ENCODE measurements at places on chromosomes 2 and 18.

DNA sequence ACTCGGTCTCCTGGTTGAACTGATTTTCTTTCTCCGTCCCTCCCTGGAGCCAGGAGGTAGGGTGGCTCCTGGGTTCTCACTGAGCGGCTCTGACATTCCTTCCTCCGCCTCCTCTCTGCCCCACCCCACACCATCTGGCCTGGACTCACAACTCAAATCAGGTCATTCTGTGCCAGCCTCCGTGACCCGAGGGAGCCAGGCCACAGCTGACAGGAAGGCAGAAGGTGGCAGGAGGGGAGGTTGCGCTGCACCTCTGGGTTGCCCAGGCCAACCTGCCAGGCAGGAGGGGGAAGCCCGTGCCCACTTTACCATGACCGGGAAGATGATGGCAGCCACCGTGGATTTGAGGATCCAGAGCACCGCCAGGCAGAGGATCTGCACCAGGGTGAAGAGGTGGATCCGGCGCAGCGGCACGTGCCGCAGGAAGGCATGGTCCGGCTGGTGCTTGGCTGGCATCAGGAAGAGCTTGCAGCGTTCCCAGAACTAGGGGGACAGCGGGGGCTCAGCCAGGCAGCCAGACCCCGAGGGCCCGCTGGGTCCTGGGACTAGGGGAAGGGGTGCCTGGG lies 28.3 kb downstream of the MTHFD2 start:
- DNase-seq, result no peak

DNA sequence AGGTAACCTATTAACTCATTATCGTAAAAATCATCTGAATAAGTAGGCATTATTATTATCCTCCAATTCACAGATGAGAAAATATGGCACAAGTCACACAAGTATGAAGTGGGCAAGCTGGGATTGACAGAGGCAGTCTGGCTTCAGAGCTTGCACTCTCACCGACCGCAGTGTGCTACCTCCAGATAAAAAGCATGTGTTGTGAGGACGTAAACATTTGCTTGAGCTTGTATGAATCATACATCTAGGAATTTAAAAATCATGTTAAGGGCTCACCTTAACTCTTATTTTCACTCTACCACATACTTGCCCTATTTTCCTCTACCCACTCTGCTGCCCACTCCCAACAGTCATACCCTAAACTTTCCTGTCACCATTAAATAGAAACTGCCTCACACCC lies 65.3 kb upstream of the AMMECR1L start:
- DNase-seq, result no peak

GRCh38 chr2:19529677-19530076 lies 171.3 kb upstream of the OSR1 start:
- DNase-seq, result no peak

DNA sequence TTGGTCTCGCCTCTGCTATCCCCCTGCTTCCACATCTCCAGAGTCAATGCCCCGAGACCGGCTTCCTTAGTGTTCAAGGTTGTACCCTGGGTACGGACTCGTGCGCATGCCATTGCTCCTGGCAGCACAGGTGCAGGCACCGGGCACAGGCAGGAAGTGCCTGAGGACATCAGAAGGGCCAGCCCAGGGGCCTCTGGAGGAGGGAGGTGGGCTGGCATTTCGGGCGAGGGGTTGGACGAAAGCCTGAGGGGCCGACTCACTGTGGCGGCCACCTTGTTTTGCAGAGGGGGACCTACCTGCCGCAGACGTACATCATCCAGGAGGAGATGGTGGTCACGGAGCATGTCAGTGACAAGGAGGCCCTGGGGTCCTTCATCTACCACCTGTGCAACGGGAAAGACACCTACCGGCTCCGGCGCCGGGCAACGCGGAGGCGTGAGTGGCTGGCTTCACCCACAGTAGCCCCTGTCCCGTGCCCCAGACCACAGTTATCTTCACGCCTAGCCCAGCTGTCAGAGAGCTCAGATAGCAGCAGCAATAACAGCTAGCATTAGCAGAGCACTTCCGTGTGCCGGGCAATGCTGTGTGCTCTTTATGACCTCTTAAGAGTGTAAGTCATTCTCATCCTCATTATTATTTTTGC lies 12.5 kb downstream of the ITM2C start:
- DNase-seq, result no peak

- DNase-seq, result no peak
Measured at GRCh38 chr2:178865999-178866398, 58.8 kb upstream of the TTN start.

GRCh38 chr2:161010503-161011015 lies 149.7 kb upstream of the TANK start:
- DNase-seq, result no peak

DNA sequence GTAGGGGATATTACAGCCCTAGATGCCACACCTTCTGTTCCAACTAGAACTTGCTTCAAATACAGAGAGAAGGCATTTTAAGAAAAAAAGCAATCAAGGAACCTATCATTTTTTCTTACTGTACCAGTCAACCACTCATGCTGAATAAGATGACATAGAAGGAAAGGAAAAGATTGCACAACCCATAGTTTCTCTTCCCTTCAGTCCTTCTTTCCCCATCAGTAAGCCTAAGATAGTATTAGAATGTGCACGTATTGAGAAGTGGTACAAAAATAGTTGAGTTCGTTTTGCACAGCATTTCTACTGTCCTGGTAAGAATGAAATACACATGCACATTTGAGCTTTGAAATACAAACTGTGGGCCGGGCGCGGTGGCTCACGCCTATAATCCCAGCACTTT lies 27.0 kb upstream of the HK2 start:
- peak; percentile 55 for DNase-seq

DNA sequence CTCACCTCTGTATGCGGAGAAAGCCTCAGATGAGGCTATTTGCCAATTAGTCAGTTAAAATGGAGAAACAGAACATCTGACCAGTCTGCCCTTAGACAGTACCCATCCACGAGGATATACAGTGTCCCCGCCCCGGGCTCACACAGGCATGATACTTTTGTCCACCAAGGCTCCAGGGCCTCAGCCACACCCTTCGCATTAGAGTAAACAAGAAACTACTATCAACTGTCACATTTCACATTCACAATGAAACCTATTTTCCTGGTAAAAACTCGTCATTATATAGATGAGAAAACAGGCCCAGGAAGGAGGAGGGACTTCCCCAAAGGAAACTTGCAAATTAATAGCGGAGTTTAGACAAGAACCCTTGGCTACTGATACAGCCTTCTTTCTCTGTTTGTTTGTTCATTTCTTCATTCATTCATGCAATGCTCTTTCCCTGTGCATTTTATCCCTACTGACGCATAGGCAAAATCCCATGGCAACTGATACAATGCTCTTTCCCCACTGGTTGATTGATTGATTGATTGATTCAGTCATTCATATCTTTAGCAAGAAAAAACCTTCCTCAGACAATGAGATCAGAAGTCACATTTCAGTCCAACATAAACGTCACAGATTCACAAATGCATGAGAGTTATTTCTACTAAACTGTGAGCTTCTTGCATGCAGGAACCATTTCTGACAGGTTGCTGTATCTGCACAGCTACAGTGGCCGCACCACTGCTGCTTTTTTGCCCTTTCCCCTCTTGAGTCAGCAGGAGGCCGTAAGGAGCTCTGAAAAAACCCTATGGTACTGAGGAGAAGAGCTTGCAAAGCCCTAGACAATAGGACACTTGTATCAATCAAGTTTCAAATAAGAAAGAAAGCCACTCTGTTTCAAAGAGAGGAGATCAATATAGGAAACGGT lies 777.1 kb downstream of the RNF144A start:
- DNase-seq, result no peak

DNA sequence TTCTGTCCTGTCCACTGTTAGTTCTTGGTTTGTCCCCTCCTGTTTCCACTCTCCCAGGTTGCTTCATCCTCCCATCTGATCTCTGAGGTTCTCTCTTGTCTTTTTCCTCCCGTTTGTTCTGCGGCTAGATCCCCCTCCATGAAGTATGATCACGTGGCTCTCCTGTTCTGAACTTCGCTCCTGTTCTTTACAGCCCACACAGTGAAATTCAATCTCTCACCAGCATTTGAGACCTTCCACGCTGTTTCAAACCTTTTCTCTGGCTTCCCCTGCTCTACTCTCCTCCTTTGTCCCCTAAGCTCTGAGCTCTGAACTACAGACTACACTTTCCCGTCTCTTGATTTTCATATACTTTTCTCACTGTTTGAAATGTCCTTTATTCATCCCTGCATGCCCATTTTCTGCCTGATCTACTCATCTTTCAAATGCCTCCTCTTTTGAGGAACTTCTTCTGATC lies 83.5 kb downstream of the OSBPL6 start:
- no peak for DNase-seq
